ENCODE measurements at places on chromosomes 4 and X.
A peak's percentile ranks its signal among the peaks of the same experiment; 100 is the strongest.

DNA sequence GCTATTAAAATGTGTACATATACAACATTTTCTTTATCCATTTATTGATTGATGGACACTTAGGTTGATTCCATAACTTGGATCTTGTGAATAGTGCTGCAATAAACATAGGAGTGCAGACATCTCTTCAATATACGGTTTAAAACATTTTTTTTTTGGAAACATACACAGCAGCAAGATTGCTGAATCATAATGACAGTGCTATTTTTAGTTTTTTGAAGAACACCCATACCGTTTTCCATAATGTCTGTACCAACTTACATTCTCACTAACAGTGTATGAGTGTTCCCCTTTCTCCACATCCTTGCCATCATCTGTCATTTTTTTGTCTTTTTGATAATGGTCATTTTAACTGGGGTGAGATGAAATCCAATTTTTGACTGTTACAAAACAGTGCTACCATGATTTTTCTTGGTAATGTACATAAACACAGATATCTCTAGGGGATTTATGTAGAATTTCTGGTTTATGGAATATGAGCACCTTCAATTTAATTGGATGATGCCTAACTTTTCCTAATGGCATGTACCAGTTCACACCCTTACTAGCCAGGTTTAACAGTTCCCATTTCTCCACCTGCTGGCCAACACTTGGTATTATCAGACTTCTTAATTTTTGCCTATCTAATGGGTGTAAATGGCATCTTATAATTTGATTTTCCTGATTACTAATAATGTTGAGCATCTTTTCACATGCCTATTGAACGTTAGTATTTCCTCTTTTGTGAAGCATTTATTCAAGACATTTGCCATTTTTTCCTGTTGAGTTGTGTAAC is 21.0 kb upstream of the TMSB15B start:
- H3K36me3 ChIP-seq = no peaks in the 10 kb centered on the region
- no peak overlapping the region for H3K27ac ChIP-seq
- no peaks in the 10 kb centered on the region for H3K4me1 ChIP-seq

- no peak for DNase-seq
- H3K4me1 ChIP-seq = no peaks in the 10 kb centered on the region
- H3K27me3 ChIP-seq = no peaks in the 10 kb centered on the region
- no peak overlapping the region for H3K4me3 ChIP-seq
- H3K36me3 ChIP-seq = no peaks in the 10 kb centered on the region
- H3K27ac ChIP-seq = no peak overlapping the region
These were observed 44.0 kb upstream of the IGFBP7 start for GRCh38 chr4:57154191-57154590.

GRCh38 chrX:79366873-79367749 is at the start of gene ITM2A:
ITM2A (minus strand) TSS chrX:79367334; CDS start chrX:79367215, 119 bp downstream.
- H3K4me1 ChIP-seq = no peaks in the 10 kb centered on the region
- peak; percentile 55 for DNase-seq
- peak within 1 kb of the TSS; percentile 44 for H3K4me3 ChIP-seq
- peak within 1 kb of the TSS; percentile 73 for H3K27ac ChIP-seq
- no peaks in the 10 kb centered on the region for H3K36me3 ChIP-seq

GRCh38 chr4:184280591-184281071 is 63.0 kb upstream of the ENPP6 start:
- no peaks in the 10 kb centered on the region for H3K36me3 ChIP-seq
- H3K27ac ChIP-seq = no peak overlapping the region
- H3K27me3 ChIP-seq = no peaks in the 10 kb centered on the region
- H3K4me3 ChIP-seq = no peak overlapping the region

GRCh38 chr4:122890147-122890795 is 32.1 kb downstream of the NUDT6 start:
- peaks cover 14% of the 10 kb centered on the region for H3K36me3 ChIP-seq
- H3K27ac ChIP-seq = peak overlapping the region; percentile 4
- no peak overlapping the region for H3K4me3 ChIP-seq
- H3K27me3 ChIP-seq = no peaks in the 10 kb centered on the region

DNA sequence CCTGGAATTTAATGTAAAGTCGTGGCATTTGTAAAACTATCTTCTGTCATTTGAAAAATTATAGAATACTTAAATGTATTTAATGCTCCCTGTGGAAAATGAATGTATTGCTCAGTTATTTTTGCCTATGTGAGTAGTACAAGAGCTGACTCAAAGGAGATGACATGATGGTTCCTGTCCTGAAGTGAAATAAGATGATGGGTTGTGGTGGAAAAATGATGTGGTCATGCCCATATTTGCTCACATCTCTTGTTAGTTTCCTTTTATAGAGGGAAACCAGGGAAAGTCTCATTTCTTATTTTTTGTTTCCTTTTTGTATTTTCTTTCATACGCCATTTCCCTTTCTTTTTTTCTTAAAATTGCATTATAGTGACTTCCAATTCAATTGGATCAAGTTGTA is 23.7 kb downstream of the PLS3 start:
- peaks cover 8% of the 10 kb centered on the region for H3K4me1 ChIP-seq
- no peak overlapping the region for H3K4me3 ChIP-seq
- H3K27ac ChIP-seq = no peak overlapping the region
- H3K27me3 ChIP-seq = no peaks in the 10 kb centered on the region

- H3K27ac ChIP-seq = peak overlapping the region; percentile 24
- no peak for DNase-seq
- no peak overlapping the region for H3K4me3 ChIP-seq
- no peaks in the 10 kb centered on the region for H3K36me3 ChIP-seq
- no peaks in the 10 kb centered on the region for H3K4me1 ChIP-seq
These were observed 129.3 kb upstream of the TMEM164 start for GRCh38 chrX:109873574-109873973.

DNA sequence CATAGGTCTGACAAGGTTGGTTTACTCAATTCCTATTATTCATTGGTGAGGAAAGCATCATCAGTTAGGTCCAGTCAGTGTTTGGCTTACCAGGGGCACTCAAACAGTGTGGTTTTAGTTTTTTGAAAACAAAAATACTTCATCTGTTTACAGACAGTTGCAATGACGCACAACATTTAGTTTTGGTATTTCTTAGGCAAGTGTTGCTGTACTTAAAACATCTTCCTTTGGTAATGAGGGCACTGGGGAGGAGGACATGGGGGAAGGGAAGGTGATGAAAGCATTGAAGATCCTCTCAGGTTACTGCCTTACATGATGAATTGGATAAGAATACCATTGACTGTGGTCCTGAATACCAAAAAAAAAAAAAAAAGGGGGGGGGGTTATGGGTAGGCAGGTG is 93.7 kb upstream of the MAOA start:
- H3K4me1 ChIP-seq = no peaks in the 10 kb centered on the region
- DNase-seq = no peak
- no peaks in the 10 kb centered on the region for H3K27me3 ChIP-seq
- no peak overlapping the region for H3K27ac ChIP-seq

DNA sequence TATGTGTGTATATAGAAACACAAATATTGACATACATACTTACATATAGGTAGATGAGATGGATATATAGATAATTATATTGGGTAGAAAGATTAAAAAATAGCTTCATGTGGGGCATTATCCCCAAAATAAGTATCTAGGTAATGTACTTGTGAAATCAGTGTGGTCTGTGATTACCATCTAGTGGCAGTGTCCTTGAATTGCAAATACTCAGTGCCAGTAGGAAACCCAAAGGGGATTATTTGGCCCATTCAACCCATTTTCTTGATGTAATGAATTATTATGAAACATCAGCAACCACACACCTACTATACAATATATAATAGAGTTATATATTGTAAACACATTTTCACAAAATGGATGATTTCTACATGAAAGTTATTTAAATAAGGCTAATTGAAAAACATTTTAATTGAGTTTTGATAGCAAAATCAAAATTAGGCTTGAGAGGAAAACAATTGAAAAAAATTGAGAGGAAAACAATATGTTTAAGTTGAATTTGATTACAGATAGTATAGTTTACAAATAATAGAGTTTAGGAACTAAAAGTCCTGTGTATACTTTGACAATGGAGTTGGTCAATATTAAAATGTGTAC is 389.4 kb downstream of the GALNTL6 start:
- no peak for DNase-seq
- H3K27ac ChIP-seq = no peak overlapping the region
- H3K36me3 ChIP-seq = no peaks in the 10 kb centered on the region
- no peaks in the 10 kb centered on the region for H3K4me1 ChIP-seq
- no peaks in the 10 kb centered on the region for H3K27me3 ChIP-seq

Data from upper lobe of right lung (tissue), 1 donor.